ENCODE measurements at places on chromosomes 2 and 18.

DNA sequence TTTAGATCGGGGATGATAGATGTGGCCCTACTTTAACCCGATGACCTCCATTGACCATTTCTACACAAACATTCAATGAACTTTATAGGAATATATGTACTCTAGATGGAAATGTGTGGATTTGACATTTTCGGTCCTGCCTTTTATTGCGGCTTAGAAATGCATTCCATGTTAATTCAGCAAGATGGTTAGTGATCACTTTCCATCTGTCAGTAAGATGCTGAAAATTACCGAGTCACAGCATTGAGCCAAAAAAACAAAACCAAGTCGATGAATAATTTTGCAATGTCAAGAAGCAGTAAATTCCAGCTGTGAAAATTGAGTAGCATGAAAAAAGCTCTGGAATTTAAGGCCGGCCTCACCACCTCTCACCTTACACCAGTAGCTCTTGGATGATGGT lies 1642.6 kb upstream of the NXPH2 start:
- no peak for DNase-seq

- DNase-seq = peak; percentile 91
These were observed 88.6 kb upstream of the FHL2 start for GRCh38 chr2:105487142-105488069.

- DNase-seq = no peak
These were observed 860.4 kb upstream of the SOX11 start for GRCh38 chr2:4831751-4832150.

DNA sequence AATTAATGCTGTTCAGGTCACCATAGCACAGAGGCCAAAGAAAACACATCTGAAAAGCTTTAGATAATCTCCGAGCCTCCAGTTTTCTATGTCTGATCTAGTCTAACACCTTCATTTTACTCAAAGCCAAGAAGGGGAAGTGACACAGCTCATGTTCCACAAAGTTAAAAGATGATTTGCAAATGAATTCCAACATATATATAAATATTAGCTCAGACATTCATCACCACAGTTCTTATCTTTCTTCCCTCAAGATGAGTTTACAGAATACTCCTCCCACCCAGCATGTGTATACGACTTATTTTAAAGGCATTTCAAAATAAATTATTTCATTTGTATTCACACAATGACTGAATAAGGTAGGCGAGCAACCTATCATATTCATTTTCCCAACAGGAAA lies 82.4 kb downstream of the AAK1 start:
- DNase-seq = no peak

DNA sequence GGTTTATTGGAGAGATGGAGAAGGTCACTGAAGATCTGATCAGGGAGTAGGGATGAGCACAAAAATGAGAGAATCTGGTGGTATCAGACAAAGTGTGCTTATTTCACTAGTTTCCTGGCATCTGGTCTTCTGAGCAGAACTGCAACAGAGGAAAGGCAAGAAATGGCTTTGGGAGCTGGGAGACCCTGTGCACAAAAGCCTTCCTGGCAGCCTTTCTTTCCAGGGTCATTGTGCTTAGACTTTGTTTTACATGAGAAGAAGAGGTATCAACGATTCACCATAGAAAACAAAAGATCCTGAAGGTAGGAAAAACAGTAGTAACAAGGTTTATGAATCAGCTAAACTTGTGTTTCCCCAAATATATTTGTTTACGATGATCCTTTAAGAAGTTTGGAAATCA lies 162.9 kb downstream of the CNTNAP5 start:
- no peak for DNase-seq

GRCh38 chr18:39025531-39025930 lies 1459.9 kb upstream of the CELF4 start:
- DNase-seq = no peak

DNA sequence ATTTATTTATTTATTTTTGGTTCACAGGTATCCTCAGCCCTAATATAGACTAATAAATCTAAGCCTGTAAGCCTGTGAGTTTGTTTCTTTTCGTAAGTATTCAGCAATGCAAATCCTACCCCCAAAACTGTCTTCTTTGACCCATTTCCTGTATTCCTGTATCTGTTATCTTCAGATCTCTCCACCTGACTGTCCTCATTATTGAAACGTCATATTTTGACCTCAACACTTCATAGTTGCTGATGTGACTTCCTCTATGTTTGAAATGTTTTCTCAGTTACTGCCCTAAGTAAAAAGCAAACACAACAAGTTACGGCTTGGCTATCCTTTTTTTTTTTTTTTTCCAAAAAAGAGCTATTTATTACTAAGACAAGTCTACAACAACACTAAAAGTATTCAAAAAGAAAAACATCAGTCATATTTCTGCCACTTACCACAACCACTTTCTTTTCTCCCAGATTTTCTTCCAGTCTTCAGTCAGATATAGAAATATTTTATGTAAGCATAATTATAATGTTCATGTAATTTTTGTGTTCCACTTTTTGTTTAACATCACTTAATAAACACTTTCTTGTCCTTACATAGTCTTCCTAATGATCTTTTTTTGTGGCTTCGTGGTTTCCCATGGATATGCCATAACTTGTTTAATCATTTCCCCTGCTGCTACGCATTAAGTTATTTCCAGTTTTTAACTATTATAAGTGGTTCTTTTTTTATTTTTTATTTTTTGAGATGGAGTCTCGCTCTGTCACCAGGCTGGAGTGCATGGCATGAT lies 45.0 kb upstream of the EML4 start:
- DNase-seq = no peak

DNA sequence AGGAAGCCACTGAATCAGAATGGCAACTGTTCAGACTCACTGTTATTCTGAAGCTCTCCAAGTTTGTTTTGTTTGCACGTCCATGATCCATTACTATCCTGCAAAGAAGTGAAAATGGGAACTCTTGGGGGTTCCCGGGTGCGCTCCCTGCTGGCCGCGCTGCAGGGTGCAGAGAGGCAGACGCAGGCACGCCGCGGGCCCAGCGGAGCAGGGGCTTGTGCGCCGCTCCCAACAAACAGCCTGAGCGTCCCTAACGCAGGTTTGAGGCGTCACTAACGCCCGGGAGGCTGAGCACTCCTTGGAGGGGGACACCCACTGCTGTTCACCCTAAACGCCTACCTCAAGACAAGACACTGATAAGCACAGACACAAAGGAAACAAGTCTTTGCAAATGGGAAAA lies 14.3 kb upstream of the PIEZO2 start:
- DNase-seq = no peak

- peak; percentile 86 for DNase-seq
These were observed 126.1 kb upstream of the CTAGE1 start for GRCh38 chr18:22543769-22544168.

- no peak for DNase-seq
These were observed 1.3 kb upstream of the PSMD14 start for GRCh38 chr2:161306919-161307318.

GRCh38 chr2:2716771-2717170 lies 385.7 kb upstream of the MYT1L start:
- no peak for DNase-seq

- DNase-seq = peak; percentile 66
These were observed 1.5 kb upstream of the NR4A2 start for GRCh38 chr2:156333951-156334495.

- no peak for DNase-seq
These were observed 42.4 kb downstream of the ADCY3 start for GRCh38 chr2:24877646-24878045.

DNA sequence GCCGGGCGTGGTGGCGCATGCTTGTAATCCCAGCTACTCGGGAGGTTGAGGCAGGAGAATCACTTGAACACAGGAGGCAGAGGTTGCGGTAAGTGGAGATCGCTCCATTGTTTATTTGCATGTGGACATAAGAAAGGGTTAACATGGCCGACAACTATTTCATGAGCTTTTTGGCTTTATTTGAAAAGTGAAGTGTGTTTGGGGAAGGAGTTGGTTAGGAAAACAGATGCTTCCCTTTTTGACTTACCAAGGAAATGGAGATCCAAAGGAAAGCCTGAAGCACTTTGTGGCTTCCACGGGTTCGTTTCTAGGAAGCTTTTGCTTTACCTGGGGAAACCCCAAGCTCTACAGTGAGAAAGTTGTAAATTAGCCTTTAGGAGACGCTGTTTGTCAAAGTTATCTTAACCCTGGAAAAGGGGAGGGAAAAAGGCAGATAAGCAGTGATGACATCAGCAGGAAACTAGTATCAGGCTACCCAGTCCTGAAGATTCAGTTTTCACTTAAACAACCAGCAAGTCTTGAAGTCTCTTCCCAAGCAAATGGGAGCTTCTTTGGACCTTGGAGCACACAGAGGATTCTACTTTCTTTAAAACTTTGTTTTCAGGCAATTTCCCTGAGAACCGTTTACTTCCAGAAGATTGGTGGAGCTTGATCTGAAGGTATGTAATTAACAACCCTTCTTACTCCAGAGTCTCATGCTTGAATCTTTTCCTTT lies at the start of gene CASP10:
TSS of gene CASP10 (plus strand) at position 492 of the 715 bp plus-strand sequence. CDS start 2,637 bp downstream, outside the sequence.
- peak; percentile 73 for DNase-seq

DNA sequence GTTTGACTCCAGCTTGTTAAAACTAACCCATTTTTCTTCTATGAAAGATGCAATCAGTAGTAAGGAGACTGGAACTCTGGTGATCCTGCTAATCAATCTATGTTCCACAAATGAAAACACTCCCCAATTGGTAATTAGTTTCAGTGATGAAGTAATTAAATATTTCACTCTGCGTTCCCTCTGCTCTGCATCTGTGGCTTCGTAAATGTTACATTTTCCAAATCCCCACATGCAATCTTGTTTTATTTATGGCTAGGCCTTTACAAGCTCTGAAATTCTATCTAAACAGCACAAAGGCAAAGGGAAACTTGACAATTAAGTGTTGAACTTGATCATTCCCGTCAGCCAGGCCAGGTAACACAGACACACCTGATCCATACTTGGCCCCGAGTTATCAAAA lies 231.4 kb upstream of the OSR1 start:
- DNase-seq = no peak

DNA sequence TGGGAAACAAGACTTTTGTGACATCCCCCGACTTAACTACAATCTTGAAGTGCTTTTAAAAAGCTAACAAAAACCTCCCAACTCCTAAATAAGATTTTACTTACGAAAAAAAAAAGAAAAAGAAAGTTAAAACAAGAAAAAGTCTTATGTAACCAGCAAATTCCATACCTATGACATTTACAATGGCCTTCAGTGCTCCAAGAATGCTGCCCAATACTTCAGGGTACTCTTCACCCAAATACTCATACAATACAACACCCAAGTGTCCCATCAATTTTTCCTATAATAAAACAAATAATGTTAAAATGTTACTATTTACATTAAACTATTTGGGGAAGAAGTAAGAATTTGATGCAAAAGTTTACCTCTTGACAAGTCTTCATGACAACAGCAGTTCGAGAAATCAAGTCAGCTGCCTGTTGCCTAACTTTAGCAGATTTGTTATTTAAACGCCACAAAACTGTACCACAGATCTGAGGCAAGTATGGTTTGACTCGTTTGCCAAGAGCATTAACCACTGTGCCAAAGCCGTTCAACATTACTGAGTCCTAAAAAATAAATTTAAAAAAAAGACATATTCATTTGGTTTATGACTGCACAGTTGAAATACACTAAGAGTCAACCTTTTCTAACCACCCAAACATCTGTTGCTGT lies 34.8 kb downstream of the SF3B1 start:
- no peak for DNase-seq

DNA sequence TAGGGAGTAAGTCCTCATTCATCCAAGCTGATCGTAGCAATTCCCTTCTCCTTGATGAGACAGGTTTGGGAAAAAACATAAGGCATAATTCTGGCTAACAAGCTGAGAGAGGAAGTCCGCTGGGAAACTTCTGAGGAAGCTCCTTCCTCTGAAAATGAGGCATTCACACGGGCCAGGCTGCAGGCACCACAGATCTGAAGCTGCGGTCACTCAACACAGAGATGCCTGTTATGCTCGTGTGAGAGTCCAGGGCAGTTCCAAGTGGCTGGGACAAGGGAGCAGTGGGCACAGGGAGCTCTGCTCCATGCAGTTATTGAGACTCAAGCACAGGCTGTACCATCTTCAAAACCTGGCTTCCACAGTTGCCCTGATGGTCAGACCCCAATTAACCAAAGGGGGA lies 200.9 kb upstream of the ID2 start:
- DNase-seq = no peak

DNA sequence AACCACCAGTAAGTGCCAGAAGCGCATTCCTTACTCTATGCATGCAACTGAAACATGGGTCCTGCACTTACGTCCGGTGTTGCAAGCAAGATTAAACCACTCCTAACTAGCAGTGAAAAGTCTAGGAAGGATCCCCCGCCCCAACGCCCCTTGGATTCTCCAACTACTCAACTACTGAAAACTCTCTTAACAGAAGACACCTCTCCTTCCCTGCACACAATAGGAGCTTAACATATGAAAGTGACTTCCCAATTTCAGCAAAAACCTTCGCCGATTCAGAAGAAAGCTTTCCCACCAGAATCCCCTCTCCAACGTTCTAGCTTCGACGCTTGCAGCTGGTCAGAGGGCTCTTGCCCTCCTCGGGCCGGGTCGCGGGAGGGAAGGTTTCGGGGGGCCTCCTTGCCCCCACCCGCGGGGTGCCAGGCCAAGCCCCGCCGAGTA lies 578 bp downstream of the IWS1 start:
- DNase-seq = peak; percentile 52

DNA sequence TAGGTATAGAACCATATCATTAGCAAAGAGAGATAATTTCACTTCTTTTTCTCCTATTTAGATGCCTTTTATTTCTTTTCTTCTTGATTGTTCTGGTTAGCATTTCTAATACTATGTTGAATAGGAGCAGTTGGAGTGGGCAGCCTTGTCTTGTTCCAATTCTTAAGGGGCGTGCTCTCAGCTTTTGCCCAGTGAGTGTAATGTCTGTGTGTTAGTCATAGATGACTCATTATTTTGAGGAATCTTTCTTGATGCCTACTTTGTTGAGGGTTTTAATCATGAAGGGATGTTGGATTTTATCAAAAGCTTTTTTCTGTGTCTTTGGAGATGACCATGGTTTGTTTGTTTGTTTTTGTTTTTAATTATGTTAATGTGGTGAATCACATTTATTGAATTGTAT lies 1453.1 kb upstream of the SLC39A10 start:
- peak; percentile 63 for DNase-seq

GRCh38 chr18:22436136-22436535 lies 18.4 kb upstream of the CTAGE1 start:
- no peak for DNase-seq

- peak; percentile 36 for DNase-seq
These were observed 19.6 kb upstream of the GULP1 start for GRCh38 chr2:188272121-188272520.

DNA sequence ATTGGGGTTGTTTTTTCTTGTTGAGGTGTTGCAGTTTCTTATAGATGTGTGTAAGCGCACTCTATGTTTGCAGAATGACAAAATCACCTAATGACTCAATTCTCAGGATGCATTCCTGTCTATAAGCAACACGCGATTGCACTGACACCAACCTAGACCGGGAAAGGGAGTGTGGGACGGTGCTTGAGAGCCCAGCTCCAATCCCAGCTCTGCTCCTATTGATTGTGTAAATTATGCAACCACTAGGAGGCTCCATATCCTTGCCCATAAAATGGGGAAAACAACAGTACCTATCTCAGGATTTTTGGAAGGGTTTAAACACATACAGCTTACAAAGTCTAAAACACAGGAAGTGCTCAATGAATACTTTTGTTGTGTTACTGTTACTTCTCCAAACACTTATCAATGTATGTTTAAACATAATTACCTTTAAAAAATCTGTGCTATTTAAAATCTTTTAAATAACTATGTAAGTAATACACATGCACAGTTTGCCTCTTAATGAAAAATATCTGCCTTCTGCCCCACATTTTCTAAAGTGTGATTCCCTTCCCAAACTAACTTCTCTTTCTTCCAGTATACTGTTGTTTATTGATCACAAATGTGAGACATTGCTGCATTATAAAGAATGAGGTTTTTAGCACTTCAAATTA lies 132.5 kb downstream of the SPHKAP start:
- peak; percentile 67 for DNase-seq
